ENCODE measurements at places on chromosomes 4 and X.

- no peak for DNase-seq
Measured at GRCh38 chr4:70632028-70632427, 3.5 kb downstream of the ENAM start.

DNA sequence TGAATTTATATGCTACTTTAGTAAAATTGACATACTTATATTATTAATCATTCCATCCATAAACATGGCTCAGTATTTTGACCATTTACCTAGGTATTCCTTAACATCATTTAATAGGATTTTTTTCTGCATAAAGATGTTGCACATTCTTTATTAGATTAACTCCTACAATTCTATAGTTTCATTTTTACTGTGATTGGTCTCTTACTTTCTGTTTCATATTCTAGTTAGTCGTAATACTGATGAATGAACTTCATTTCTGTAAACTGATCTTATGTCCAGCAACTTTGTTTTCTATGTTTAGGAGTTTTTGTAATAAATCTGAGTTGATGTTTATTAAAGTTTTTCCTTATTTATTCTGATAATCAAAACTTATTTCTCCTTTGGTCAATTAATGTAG, 278.2 kb upstream of the CXXC4 start:
- no peak for DNase-seq

DNA sequence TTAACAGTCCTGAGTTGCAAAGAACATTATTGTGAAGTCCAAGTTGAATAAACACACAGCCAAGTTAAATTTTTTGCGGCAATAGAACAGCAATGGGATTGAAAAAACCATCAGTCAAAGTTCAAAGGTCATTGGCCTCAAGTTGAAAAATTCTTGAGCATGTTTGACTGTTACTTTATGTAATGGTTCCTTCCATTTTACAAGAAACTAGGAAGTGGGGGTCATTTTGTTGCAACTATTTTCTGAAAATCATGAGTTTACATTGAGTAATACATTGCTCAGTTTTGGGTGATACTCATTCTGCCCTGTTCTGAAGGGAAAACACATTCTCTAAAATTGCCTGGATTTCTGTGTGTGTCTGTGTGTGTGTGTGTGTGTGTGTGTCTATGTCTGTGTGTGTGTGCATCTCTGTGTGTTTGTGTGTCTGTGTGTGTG, 5.2 kb upstream of the IRF2 start:
- DNase-seq: no peak

GRCh38 chr4:86927843-86928395, 6.9 kb upstream of the AFF1 start:
- DNase-seq: no peak

- DNase-seq: no peak
Measured at GRCh38 chr4:11632483-11632882, 203.8 kb upstream of the HS3ST1 start.

DNA sequence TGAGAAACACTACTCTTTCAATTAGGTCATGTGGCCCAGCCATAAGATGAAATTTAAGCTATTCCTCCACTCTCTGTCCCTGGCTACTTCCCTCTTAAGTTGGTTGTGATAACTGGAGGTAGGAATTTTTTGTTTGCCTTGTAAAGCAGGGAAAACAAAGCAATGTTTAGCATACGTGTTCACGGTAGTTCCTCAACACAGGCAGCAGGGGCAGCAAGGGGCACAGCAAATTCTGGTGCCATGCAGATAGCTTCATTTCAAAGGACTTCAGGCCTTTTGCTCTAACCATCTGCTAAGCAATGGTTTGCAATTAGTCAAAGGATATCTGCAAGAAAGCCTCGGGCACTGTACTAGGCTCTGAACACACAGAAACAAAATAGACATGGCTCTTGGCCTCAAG, 330.2 kb downstream of the ZIC3 start:
- no peak for DNase-seq

DNA sequence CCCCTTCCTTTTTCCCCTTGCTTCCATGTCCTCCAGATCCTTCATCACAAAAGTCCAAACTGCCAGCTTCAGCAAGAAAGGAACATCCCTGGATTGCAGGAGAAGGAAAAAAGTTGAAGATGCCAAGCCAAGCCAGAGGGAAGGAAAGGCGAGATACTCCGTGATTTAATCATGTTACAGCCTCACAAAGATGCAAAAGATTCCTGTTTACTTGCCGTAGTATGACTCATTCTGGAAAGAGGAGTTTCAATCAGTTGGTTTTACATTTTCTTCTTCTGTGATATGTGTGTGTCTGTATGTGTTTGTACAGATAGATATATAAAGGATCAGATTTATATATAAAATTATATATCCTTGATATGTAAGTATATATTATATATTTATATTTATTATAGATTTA, 69.3 kb downstream of the BTC start:
- DNase-seq: no peak

DNA sequence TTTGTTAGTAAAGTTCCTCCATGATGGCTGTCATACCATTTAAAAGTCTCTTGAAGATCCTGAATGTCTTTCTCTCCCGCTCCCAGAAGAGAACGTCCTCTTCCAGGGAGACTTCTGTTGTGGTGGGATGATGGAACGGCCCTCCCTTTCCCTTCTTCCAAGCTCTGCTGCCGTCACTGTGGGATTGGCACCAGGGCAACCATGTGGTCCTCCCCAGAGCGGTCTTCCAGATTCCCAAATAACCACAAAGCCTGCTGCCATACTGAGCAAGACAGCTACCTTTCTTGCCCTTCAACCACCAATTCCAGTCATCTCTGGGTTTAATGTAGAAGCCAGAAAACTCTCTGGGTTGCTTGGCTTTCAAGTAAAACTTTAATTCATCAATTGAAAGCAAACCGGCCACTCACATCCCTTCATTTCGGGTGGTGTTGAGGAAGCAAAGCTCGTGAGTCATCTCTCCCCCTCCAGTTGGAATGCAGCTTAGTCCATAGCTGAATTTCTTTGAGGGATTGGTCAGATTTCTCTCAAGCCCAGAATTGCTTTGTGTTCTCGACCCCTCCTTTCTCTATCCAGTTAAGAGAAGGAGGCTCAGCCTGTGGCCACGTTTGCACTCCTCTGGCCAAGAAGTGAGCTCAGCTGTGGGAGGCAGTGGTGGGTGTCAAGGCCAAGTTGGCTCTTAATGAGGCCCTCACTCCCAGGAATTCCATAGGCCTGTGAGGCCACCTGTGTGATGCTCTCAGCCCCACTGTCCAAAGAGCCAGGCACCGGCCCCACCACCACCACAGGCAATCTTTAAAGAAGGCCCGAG, 36.9 kb downstream of the FHDC1 start:
- no peak for DNase-seq

DNA sequence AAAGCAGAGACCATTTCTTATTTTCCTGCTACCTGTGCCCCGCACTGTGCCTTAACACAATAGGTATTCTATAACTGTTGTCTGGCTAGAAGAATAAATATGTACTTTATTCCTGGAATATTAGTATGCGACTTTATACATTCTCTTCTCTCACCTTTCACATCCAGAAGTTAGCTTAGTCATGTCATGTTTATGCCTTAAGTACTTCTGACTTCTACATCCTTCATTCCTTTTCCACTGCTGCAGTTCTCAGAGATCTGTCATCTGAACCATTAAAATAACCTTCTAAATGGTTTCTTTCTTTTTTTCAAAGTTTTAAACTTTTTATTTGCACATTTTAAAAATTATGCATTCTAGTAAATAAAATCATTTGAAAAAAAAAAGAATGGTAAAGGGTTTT, 34.4 kb downstream of the KIF4A start:
- DNase-seq: no peak

DNA sequence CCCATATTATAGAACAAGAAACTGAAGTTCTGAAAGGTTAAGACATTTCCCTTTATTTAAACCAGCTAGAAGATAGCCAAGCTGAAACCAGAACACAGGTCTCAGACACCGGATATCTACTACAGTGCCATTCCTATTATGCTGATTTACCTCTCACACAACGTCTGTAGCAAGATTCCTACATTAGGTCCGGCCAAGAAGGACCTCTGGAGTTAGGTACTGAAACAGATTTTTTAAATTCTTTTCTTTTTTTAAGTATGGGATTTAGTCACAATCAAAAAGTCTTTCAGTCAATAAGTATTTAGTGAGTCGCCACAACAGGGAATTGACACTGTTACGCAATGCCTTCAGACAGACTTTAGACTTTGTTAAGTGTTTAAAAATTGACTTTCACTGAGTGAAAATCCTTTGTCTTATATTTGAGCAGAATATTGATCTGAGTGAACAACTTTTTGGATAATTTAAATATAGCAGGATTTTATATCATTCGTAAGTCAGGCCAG, 26.5 kb upstream of the SPANXN4 start:
- DNase-seq: no peak

DNA sequence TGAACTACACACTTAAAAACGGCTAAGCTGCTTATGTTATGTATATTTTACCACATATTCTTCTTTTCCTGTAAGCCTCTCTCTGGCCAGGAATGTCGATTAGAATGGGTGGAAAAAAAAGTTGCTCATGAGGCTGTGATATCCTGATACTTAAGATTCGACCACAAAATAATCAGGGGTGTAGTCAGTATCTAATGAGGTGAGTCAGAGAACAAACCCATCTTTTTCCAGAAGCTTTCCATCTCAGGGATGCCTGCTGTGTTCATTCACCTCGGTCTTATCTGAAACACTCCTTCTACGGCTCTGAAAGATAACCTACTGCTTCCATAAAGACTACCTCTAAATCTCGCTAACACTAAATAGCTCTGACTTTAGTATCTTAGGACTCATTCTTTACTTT, 142.7 kb upstream of the MAP3K15 start:
- no peak for DNase-seq

- no peak for DNase-seq
Measured at GRCh38 chr4:73646117-73646516, 25.9 kb upstream of the RASSF6 start.

- no peak for DNase-seq
Measured at GRCh38 chrX:68574240-68574639, 73.2 kb upstream of the STARD8 start.

GRCh38 chrX:114332766-114333165, 251.1 kb upstream of the HTR2C start:
- DNase-seq: no peak

DNA sequence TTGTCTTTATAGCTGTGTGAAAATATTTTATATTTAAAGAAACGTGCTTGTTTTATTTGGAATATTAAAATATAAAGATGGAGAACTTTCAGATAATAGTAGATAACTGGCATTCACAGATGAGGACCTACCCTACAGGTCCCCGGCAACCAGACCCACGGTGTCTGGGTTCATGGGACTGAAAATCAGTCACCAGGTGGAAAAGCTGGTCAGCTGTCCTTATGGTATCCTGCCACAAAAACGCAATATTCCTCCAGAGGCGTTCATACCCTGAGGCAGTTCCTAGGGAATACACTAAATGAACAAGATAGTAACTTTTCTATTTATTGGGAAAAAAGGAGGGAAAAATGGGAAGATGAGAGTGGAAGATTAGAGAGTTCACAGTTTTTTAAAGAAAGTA, 1.2 kb downstream of the TLR6 start:
- DNase-seq: no peak

- peak; percentile 58 for DNase-seq
Measured at GRCh38 chrX:63250253-63250868, 100.8 kb downstream of the SPIN4 start.

GRCh38 chr4:66059136-66059535, 388.8 kb upstream of the EPHA5 start:
- DNase-seq: no peak

- no peak for DNase-seq
Measured at GRCh38 chrX:154730253-154730891, 20.5 kb downstream of the GAB3 start.

DNA sequence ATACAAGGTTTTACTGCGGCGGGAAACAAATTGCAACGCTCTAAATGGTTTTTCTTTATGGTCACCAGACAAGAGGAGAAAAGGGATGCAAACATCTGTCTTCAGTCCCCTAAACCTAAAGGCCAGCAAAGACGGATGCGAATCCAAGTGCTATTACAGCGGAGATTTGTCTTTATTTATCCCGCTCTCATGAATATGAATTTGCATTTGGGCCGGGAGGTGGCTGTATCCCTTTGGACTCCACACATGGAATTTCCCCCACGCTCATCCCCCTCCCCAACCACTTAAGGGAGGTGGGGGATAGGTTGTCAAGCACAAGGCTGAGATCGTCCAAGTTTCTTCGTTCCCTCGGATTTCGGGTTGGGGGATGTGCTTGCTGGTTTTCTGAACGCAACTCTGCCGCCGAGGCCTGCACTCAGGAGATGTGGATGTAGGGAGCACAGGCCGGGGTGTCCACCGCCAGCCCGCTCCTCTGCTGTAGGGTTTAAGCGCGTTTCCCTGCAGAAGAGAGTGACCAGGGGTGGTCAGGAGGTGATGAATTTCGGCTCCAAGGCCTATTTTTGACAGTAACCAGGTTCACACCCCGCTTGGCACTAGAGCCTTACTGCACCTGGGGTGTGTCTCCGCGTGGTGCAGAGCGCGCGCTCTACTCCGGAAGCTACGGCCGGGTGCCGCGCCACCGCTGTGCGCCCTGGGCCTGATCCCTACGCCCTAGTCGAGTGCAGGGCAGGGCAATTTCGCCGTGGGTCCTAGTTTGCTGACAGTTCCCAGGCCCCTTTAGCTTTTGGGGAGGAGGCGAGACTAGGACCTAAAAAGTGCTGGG, 2.3 kb upstream of the PHOX2B start:
- DNase-seq: no peak

GRCh38 chr4:108813261-108813660, 50.4 kb upstream of the ETNPPL start:
- no peak for DNase-seq

DNA sequence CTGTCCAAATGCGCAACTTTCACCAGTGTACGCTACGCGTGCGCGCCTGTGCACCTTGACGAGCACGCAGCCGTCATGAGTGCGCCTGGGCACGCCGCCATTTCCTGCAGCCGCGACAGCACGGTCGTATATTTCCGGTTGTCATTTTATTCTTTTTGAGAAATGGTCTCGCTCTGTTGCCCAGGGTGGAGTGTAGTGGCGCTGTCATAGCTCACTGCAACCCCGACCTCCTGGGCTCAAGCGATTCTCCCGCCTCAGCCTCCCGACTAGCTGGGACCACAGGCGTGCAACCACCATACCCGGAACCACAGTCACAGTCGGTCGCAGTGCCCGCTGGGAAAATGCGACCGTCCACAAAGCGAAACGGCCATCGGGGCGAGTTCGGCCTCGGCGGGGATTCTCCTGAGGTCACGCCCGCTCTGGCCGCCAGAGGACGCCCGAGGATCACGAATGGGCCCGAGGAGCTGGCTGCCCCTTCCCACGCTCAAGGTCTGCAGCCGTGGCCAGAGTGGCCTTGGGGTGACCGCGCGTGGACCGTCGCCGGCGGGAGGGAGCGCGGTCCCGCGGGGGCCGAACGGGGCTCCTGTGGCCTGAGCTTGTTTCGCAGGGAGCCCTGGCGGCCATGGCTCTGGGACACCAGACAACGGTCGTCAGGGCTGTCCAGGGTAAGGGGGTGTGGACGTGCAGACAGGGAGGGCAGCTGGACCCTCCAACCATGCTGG, 23.7 kb upstream of the PNMA3 start:
- DNase-seq: peak; percentile 74

GRCh38 chr4:51906167-51906958, 63.4 kb downstream of the DCUN1D4 start:
- peak; percentile 2 for DNase-seq
